Stimulated activated CD8-positive, alpha-beta memory T cell treated with anti-CD3 and anti-CD28 coated beads, Interleukin-15, amount 100 ng/mL, for 1 hour (primary cell): ENCODE measurements at places on chromosomes 16 and 17.

GRCh38 chr16:28193530-28194423, 18.0 kb downstream of the XPO6 start:
- DNase-seq: no peak

- peak; percentile 30 for DNase-seq
Observed at GRCh38 chr16:27314161-27314723, 468 bp downstream of the IL4R start.

- DNase-seq: no peak
Observed at GRCh38 chr16:89678258-89678657, 8.2 kb upstream of the CDK10 start.

GRCh38 chr17:5797447-5798050, 213.2 kb upstream of the NLRP1 start:
- DNase-seq: no peak

- DNase-seq: no peak
Observed at GRCh38 chr17:73521376-73521775, 122.9 kb downstream of the SDK2 start.

GRCh38 chr17:61395983-61396585, 3.6 kb upstream of the TBX2 start:
- no peak for DNase-seq

- DNase-seq: no peak
Observed at GRCh38 chr17:43373356-43373755, 25.4 kb upstream of the ARL4D start.

- no peak for DNase-seq
Observed at GRCh38 chr17:4475463-4475862, 23.2 kb upstream of the SPNS2 start.

DNA sequence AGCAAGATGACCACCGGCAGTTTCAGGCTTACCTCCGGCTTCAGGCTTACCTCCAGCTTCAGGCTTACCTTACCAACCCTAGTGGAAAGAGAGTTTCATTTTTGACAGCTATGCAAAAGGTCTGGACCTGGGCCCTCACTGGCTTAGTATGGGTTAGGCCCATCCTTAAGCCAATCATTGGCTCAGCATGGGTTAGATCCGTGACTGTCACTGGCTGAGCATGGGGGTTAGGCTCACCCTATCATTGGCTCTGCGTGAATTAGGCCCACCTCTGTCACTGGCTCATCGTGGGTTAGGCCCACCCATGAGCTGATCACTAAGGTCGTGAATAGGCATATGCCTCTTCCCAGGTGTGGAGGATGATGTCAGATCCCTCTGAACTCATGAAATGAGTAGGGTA, 8.1 kb downstream of the NDE1 start:
- DNase-seq: no peak
